ENCODE measurements at places on chromosomes 6 and 20.

- H3K4me3 ChIP-seq, result no peak overlapping the region
- H3K27ac ChIP-seq, result no peak overlapping the region
- H3K4me1 ChIP-seq, result no peaks in the 10 kb centered on the region
- no peak for DNase-seq
- no peaks in the 10 kb centered on the region for H3K36me3 ChIP-seq
- no peaks in the 10 kb centered on the region for H3K27me3 ChIP-seq
Observed at GRCh38 chr6:107442938-107443607, 16.3 kb downstream of the PDSS2 start.

DNA sequence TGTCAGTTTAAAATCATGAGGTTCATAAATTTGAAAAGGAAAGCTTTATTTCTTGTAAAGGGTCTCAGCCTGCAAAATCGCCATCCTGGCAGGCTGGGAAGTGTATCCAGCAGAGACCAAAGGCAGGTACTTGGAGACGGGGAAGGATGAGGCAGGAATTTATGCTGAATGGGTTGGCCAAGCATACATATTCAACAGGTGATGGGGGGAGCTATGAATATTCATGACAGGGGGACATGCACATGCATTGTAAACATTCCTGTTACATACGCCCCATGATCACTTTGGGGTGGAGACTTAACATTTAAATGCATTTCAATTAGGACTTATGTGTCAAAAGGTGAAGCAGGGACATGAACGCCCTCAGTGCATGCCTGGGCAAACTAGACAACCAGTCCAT lies 9.8 kb upstream of the SLC22A1 start:
- no peak overlapping the region for H3K4me3 ChIP-seq
- H3K27ac ChIP-seq, result no peak overlapping the region
- no peak for DNase-seq
- H3K27me3 ChIP-seq, result no peaks in the 10 kb centered on the region

- peaks cover 21% of the 10 kb centered on the region for H3K36me3 ChIP-seq
- H3K4me3 ChIP-seq, result peak overlapping the region; percentile 82
- H3K27ac ChIP-seq, result peak overlapping the region; percentile 100
- no peaks in the 10 kb centered on the region for H3K27me3 ChIP-seq
- no peak for DNase-seq
Observed at GRCh38 chr20:23361119-23361475, 885 bp upstream of the GZF1 start.

- H3K36me3 ChIP-seq, result peaks cover 75% of the 10 kb centered on the region
- DNase-seq, result no peak
- H3K4me1 ChIP-seq, result no peaks in the 10 kb centered on the region
- no peaks in the 10 kb centered on the region for H3K27me3 ChIP-seq
- H3K4me3 ChIP-seq, result no peak overlapping the region
- H3K27ac ChIP-seq, result no peak overlapping the region
Observed at GRCh38 chr20:3592931-3593330, 70.3 kb downstream of the GFRA4 start.

- DNase-seq, result no peak
- no peaks in the 10 kb centered on the region for H3K27me3 ChIP-seq
- no peak overlapping the region for H3K27ac ChIP-seq
- H3K4me3 ChIP-seq, result no peak overlapping the region
Observed at GRCh38 chr20:15760001-15760621, 813.1 kb downstream of the KIF16B start.

DNA sequence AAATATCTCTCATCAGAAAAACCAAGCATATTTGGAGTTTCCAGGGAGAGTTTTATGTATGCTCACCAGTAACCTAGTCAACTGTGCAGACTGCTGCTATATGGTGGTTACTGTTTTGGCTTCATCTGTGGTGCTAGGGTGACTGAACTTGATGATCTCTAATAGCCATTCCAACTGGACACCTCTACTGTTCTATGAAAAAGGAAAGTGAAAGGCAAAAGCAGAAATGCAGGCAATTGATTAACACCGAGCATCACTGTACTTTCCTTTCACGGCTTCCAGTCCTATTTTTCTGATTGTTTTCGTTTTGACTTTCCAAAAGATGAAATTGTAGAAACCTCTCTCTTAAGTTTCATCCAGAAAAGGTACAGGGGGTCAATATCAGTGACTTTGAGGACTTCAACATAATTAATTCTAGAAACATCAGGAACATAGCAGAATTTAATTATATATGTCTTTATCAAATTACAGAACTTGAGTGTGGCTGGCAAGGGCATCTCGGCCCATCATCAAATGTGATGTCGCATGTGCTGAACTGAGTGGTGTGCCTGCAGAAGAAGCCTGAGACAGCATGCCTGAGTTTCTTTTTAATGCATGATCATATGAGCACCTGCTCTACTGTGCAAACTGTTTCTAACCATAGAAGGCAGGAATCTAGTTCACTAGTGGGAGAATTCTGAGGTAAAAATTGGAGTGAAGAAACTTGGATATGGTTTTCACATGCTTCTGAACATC lies 464.3 kb upstream of the FLRT3 start:
- H3K36me3 ChIP-seq, result no peaks in the 10 kb centered on the region
- DNase-seq, result no peak
- no peak overlapping the region for H3K4me3 ChIP-seq
- H3K4me1 ChIP-seq, result no peaks in the 10 kb centered on the region
- no peaks in the 10 kb centered on the region for H3K27me3 ChIP-seq

GRCh38 chr6:123089226-123089625 lies 93.2 kb downstream of the CLVS2 start:
- H3K4me3 ChIP-seq, result no peak overlapping the region
- no peak overlapping the region for H3K27ac ChIP-seq
- no peaks in the 10 kb centered on the region for H3K36me3 ChIP-seq
- no peak for DNase-seq
- H3K27me3 ChIP-seq, result no peaks in the 10 kb centered on the region
- H3K4me1 ChIP-seq, result no peaks in the 10 kb centered on the region

- H3K4me3 ChIP-seq, result no peak overlapping the region
- H3K27me3 ChIP-seq, result no peaks in the 10 kb centered on the region
- no peaks in the 10 kb centered on the region for H3K4me1 ChIP-seq
Observed at GRCh38 chr6:84512391-84512790, 252.0 kb downstream of the TBX18 start.

DNA sequence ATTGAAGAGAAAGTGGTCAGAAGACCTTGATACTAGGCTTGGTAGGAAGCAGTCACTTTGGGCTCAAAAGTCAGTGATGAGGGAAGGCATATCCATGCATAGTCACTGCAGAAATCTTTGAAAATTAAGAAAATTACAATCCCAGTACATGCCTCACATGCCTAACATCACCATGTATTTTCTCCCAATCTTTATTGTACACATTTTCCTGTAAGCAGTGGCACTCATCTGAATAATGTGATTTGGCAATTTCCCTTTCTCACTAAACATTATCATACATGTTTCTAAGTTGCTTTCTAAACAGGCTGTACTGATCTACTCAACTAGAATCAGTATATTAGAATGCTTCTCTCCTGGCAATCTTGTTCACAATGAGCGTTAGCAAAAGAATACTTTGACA lies 280.7 kb upstream of the SUPT3H start:
- no peak overlapping the region for H3K4me3 ChIP-seq
- no peaks in the 10 kb centered on the region for H3K36me3 ChIP-seq
- no peak for DNase-seq
- peaks cover 7% of the 10 kb centered on the region for H3K27me3 ChIP-seq
- no peaks in the 10 kb centered on the region for H3K4me1 ChIP-seq
- H3K27ac ChIP-seq, result no peak overlapping the region

DNA sequence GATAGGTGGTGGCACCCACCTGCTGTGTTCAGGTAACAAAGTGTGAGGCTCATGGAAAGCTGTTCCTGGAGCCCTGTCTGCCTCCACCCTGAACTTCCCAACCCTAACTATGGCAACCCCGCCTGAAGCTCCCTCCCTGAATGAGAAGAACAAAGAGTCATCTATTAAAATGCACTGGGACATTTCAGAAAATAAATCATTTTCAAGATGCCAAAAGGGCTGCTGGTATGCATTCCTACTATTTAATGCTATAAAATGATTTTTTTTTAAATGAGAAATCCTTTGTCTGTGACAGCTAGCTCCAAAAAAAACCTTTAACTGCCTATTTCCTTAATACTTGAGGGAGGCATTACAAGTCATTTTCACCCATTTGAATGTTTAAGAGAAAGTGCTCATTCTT lies 84.3 kb upstream of the MRPS10 start:
- H3K4me3 ChIP-seq, result no peak overlapping the region
- peaks cover 16% of the 10 kb centered on the region for H3K36me3 ChIP-seq
- DNase-seq, result no peak
- H3K4me1 ChIP-seq, result no peaks in the 10 kb centered on the region
- no peak overlapping the region for H3K27ac ChIP-seq

DNA sequence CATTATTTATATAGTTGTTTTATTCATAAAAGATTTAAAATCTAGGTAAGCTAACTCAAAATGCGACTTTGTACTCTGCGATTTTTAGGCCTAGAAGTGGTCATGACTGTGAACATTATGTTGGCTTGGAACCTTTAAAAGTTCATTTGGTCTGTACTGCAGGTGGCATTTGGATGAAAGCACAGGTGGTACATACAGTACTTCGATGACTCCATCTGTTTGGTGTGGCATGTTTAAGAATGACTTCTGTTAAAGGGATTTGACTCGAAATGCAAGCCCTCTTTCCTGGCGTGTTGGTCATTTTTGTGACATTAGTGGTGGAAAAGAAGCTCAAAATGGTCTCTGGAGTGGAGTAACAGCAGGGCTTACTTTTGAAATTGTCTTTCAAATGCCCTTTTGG lies 118.1 kb downstream of the UST start:
- no peak for DNase-seq
- H3K36me3 ChIP-seq, result no peaks in the 10 kb centered on the region
- H3K27ac ChIP-seq, result no peak overlapping the region
- H3K4me3 ChIP-seq, result no peak overlapping the region

GRCh38 chr6:160007145-160007544 lies 38.3 kb downstream of the IGF2R start:
- H3K4me3 ChIP-seq, result no peak overlapping the region
- no peak for DNase-seq
- peaks cover 38% of the 10 kb centered on the region for H3K4me1 ChIP-seq
- peaks cover 16% of the 10 kb centered on the region for H3K36me3 ChIP-seq
- H3K27me3 ChIP-seq, result no peaks in the 10 kb centered on the region

- H3K4me1 ChIP-seq, result no peaks in the 10 kb centered on the region
- no peaks in the 10 kb centered on the region for H3K27me3 ChIP-seq
- H3K27ac ChIP-seq, result no peak overlapping the region
- H3K4me3 ChIP-seq, result no peak overlapping the region
- no peak for DNase-seq
Observed at GRCh38 chr6:83868639-83869038, 9.2 kb downstream of the CYB5R4 start.

DNA sequence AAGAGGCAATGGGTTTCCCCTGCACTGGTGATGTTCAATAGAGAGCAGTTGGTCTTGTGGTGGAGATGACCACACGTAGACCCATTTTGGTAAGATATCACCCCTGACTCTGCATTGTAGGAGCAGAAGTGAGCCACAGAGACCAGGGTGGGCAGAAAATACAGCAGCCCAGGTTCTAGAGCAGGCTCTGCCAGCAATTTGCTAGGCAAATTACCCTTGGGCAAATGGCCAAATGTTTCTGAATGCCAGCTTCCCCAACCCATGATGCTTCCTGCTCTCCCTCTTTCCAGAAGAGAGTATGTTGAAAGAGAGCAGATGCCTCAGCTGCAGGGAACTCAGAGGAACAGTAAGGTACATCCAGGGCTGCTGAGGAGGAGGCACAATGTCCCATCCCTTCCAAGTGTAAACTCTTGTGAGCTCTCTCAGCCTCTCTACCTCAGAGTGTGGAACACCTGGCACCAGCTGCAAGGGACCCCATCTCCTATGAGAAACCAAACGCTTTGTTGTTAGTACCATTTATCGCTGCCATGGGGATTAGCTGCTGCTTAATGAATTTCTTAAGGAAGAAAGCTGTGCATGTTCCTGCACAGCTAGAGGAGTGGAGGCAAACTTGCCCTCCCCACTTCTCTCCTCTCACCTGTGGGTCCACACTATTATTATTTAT lies 317.5 kb upstream of the MOCS1 start:
- H3K36me3 ChIP-seq, result no peaks in the 10 kb centered on the region
- H3K27ac ChIP-seq, result no peak overlapping the region
- DNase-seq, result no peak
- no peaks in the 10 kb centered on the region for H3K4me1 ChIP-seq

GRCh38 chr6:166566026-166567011 lies 20.2 kb downstream of the RAMACL start:
- peaks cover 13% of the 10 kb centered on the region for H3K4me1 ChIP-seq
- H3K4me3 ChIP-seq, result no peak overlapping the region

DNA sequence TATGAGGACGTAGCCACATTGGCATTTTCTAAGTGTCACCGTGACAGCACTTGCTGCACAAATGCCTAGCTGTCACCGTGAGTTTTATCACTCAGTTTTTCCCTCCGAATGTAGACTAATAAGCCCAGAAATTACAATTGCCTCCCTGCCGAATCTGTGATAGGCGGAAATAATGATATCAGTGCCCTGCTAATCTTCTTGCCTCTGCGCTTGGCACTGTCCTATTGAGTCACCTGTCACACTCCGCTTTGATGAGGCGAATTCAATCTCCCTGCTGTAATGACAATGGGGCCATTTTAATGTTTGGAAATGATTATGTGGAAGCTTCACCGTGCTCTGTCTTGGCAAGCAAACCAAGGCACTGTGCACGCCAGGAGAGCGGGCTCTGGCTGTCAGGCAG lies 112.8 kb downstream of the LINC00237 start:
- no peaks in the 10 kb centered on the region for H3K36me3 ChIP-seq
- no peak for DNase-seq
- peaks cover 20% of the 10 kb centered on the region for H3K27me3 ChIP-seq
- no peak overlapping the region for H3K4me3 ChIP-seq

GRCh38 chr6:161111261-161111660 lies 119.7 kb downstream of the MAP3K4 start:
- no peaks in the 10 kb centered on the region for H3K36me3 ChIP-seq
- no peaks in the 10 kb centered on the region for H3K4me1 ChIP-seq
- no peak for DNase-seq
- H3K27ac ChIP-seq, result no peak overlapping the region
- no peaks in the 10 kb centered on the region for H3K27me3 ChIP-seq

DNA sequence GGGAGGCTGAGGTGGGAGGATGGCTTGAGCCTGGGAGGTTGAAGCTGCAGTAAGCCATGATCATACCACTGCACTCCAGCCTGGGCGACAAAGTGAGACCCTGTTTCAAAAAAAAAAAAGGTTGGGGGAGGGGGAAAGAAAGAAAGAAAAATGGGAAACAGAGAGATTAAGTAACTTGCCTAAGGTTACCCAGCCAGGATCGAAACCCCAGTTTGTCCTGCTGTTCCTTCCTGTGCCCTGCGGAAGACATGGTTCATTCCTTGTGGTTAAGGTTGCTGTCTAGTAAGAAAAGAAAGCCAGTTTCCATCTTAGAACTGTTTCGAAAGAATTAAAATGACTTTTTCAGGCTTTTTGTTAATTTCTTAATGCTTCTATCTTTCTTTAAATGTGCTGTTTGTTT lies 29.8 kb downstream of the C6orf89 start:
- peak overlapping the region; percentile 14 for H3K27ac ChIP-seq
- DNase-seq, result no peak
- H3K4me1 ChIP-seq, result peaks cover 19% of the 10 kb centered on the region
- H3K4me3 ChIP-seq, result no peak overlapping the region
- peaks cover 83% of the 10 kb centered on the region for H3K36me3 ChIP-seq
- H3K27me3 ChIP-seq, result no peaks in the 10 kb centered on the region
